ENCODE measurements at places on chromosomes 6 and 20.

DNA sequence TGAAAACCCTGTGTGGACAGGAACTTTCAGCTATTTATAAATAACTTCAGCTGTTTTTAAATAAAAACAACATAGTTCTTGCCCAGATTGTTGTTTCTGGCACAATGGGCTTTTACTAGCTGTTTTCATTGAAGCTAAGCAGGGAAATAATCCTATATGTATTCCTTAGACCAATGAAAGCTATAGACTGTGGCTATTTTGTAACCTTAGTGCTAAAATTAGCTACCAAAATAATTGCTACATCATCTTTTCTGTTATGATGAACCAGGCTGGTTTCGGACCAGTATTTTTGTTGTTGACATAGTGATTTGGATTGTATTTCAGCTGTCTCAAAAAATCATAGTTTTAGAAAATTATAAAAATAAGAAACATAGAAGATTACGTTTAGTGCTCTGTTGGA is 13.7 kb downstream of the PHF3 start:
- no peak for DNase-seq

DNA sequence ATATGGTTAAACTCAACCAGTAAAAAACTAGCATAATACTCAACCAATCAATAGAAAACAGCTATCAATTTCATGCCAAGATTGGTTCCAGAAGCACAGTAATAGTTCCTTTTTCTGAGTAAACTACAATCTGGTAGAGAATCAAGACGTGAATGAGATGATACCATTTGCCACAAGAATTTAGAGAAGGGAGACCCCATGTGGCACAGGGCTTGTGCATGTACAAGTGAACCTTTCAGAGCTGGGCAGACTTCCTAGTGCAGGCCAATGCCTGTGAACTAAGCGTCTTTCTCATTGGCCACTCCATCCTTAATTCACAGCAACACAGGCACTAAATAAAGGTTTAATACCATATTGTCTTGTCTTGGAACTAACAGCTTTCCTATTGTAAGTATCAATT is 213.5 kb downstream of the RFPL4B start:
- DNase-seq: no peak

- peak; percentile 6 for DNase-seq
Measured at GRCh38 chr6:98769546-98769945, 64.8 kb upstream of the POU3F2 start.

- DNase-seq: no peak
Measured at GRCh38 chr6:131013495-131013894, 49.5 kb downstream of the EPB41L2 start.

DNA sequence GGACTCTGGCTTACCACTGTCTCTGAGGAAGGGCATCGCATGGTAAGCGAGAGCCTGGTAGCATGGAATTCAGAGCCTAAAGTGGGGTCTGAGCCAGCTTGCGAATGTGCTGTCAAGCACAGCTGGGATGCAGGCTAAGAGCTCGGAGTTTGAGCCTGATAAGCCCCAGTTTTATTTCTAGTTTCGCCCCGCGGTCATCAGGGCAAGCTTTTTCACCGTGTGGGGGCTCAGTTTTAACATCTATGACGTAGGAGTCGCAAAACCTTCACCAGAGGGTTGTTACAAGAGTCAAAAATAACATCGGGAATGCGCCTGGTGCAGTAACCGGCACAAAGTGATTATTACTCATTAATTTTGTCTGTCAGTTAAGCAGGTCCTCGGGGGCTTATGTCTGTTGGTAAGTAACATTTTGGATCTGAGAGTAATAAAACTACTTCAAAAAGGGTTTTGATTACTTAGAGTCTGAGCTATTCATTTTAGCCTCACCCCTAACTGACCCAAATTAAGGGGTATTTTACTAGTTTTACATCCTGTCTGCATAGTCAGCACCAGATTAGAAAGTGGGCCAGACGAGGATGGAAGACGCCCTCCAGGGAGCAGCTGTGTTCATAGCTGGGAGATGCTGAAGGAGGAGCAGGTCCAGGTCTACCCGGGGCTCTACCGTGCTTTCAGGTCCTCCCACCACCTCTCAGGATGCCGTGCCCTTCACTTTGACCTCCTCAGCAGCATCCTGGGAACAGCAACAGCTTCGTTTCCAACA is 29.7 kb downstream of the SLC22A23 start:
- DNase-seq: no peak

DNA sequence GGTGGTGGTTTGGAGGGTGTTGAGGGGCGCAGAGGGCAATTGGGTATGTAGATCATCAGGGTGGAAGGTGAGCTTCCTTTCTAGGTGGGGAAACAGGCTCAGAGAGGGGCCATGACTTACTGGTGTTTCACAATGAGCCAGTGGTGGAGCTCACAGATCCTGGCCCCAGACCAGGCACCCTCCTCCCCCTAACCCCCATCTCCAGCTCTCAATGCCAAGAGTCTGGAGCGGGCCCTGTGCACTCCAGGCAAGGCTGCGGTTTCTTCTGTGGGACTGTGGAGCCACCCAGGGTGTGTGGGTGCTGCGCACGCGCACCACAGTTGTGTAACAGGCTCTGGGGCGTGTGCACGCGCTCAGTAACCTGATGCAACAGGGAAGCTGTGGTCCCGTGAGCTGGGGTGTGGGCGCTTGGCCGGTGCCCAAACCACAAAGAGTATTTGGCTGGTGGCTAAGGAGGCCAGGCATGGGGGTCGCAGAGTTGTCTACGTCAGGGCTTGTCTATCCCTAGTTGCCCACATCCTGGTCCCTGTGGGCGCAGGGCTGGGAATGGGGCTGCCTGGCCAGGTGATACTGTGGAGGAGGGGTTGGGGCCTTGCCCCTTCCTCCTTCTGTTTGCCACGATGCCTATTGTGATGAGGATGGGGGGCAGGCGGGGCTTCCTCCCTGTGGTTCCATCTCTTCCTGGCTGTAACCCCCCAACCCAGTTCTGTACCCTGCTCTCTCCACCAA is 37.5 kb upstream of the MRPS18A start:
- peak; percentile 71 for DNase-seq

GRCh38 chr20:63587256-63587655 is 13.2 kb upstream of the HELZ2 start:
- DNase-seq: no peak

DNA sequence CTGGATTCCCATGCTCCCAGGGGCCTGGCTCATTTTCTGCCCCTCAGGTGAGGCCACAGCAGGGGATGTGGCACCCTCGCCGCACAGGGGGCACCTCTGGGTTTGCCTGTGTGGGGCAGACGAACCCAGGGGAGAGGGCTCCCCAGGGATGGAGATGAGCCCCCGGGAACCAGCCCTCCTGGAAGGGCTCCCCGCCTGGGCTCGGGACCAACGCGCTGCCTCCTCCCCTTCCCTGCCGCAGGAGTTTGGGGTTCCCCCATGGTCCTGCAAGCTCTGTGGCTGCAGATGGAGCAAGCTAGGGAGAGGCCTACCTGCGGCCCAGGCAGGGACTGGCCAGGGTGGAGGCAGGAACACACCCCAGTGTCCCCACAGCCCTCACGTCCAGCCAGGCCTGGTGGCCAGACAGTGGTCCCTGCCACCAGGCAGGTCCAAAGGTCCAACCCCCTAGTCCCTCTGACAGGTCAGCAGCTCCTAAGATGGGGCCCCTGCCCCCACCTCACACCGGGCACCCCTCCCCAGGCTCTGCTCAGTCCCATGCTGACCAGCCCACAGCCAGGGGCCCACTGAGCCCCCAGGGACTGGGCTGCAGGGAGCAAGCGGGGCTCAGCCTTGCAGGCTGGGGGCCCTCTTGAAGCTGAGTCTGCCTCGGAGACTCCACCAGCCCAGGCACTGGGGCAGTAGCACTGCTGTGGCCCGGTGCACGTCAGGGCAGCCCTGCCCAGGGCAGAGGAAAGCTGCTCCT is 13.7 kb downstream of the LAMA5 start:
- no peak for DNase-seq

All from CD4-positive, alpha-beta T cell treated with Interleukin-17A for 1 hour (primary cell).